Liver (tissue), 10 donors: ENCODE measurements at places on chromosomes 6 and 20.

GRCh38 chr20:44805335-44805978 is 4.9 kb downstream of the RIMS4 start:
- no peak for DNase-seq

GRCh38 chr6:107230024-107230423 is 114.7 kb upstream of the BEND3 start:
- DNase-seq: no peak

- peak; percentile 33 for DNase-seq
Measured at GRCh38 chr6:3442431-3443220, 14.2 kb downstream of the SLC22A23 start.

DNA sequence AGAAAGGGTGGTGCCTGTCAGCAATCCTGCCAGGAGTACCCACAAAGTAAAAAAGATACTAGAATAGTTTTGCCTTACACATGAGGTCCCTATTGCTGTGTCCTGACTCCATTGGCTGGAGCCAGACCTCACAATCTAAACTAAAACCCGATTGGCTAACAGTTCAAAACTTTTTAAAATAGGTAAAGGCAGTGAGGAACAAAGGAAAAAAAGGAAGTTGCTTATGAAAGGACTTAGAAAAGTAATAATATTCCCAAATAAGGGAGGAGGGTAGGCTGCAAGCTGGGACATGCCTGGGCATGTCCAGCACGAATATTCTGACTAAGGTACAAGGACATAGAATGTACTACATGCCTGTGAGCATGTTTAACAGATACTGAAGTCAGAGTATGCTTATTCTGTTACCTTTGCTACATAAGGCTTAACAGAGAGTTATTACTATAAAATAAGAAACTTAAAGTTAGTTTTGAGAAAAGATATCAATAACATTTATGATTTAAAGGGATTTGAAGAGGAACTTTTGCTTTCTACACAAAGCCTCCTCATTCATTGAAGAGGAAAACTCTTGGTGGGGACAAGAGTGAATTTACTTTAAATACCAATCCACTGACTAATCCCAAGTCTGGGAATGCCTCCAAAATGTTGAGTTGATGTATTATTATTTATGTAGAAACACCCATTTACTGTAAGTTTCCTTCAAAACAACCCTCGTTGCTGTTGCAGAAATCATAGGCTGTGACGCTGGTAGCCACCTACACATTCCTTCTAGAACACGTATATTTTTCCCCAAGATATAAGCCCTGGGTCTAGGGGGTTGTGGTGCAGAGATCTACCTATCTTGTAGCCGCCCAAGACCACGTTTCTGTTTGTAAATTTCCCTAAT is 8.2 kb upstream of the MTHFD1L start:
- DNase-seq: no peak

DNA sequence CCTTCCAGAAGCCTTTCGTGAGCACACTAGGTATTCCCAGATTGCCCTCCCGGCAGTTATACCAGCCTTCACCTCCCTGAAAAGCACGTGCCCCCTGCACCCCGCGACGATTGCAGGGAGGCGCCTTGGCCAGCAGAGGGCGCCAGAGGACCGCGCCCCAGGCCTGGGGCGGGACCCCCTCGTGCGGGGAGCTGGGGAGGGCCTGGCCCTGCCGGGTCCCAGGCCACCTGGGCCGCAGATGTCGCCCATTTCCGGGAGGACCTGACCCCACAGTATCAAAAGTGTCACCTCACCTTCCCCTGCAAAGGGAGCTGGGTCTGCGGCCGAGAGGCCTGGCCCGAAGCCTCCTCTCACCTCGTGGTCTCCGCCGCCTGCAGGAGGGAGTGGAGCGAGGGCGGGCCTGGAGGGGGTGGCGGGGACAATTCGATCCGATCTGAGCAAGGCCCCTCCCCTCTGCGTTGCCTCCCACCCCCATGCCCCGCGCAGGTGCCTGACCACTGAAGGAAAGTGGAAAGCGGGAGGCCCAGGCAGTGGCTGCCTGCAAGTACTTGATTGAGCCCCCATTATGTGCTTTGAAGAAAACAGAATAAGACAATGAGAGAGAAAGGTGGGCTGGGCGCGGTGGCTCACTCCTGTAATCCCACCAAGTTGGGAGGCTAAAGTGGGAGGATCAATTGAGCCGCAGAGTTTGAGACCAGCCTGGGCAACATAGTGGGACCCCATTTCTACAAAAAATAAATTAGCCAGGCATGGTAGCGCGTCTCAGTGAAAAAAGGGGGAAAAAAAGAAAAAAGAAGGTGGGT is 3.5 kb upstream of the SNAI1 start:
- DNase-seq: peak; percentile 79

DNA sequence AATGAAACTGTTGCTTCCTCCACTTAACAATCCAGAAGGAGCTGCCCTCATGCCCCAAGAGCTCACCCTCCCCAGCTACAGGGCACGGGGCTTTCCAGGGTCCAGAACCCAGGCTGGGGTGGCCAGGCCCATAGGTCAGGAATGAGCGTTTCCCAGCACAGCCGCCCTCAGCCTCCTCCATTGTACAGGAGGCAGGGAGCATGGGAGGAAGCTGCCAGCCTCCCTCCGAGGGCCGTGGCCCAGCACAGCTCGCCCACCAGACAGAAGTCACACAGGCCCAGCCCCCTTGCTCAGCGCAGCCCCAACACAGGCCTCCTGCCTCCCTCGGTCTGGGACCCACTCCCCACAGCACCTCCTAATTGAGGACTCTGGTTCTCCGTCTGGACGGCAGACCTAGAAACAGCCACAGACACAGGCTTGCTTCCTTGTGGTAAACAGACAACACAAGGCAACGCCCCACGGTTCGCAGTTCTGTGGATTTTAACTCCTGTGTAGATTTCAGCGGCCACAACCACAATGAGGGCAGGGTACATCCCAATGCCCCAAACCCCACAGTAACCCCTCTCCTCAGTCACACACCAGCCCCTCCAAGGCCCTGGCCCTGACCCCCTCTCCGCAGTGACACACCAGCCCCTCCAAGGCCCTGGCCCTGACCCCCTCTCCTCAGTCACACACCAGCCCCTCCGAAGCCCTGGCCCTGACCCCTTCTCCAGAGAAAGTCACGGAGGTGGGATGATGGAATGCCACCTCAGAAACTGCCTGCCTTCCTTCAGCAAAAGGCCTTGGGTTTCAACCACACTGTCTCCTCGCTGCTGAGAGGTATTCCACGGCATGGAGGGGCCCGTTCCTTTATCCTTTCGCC is 173.5 kb downstream of the DLL1 start:
- DNase-seq: no peak

GRCh38 chr20:1879369-1879768 is 15.8 kb upstream of the SIRPA start:
- no peak for DNase-seq

- DNase-seq: no peak
Measured at GRCh38 chr20:39658662-39659409, 696.7 kb downstream of the DHX35 start.

GRCh38 chr20:23024701-23025100 is 10.4 kb upstream of the SSTR4 start:
- DNase-seq: no peak

- DNase-seq: no peak
Measured at GRCh38 chr20:44533928-44534327, 12.1 kb upstream of the SERINC3 start.

- no peak for DNase-seq
Measured at GRCh38 chr6:125107048-125107447, 46.5 kb upstream of the TPD52L1 start.

GRCh38 chr6:91672201-91672600 is 1085.3 kb upstream of the MAP3K7 start:
- no peak for DNase-seq

- no peak for DNase-seq
Measured at GRCh38 chr6:64522859-64523258, 887.3 kb downstream of the PHF3 start.

- DNase-seq: peak; percentile 67
Measured at GRCh38 chr6:19836799-19837510, at the start of gene ID4. TSS of gene ID4 (plus strand) at chr6:19837370. CDS start at chr6:19837755, 385 bp downstream.

DNA sequence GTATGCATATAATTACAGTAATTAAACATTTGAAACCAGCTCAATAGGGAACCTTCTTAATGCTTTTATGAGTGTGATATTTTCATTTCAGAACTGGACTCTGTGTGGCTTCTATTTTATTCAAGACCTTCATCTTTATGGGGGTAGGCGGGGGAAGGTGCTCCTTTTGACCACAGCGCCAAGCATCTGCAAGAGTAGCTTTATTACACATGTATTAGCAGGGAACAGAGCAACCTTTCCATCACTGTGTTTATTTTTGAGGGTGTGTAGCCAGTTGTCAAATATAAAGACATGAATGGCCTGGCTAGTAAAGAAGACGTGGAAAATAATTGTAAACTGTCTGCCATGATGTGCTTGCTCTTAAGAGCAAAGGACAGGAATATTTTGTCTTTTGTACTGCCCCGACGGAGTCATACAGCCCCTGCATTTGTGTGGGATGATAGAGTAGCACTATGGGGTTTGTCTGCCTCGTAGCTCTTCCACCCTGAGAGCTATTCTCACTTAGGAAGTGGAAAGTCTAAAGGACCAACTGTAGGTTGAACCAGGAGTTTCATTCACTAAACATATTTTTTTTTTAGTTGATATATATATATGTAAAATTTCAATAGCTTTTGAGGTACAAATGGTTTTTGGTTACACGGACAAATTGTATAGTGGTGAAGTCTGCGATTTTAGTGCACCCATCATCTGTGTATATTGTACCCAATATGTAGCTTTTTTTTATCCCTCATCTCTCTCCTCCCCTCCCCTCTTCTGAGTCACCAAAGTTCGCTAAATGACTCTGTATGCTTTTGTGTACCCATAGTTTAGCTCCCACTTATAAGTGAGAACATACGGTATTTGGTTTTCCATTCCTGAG is 91.2 kb downstream of the CARMIL1 start:
- DNase-seq: no peak
